ENCODE measurements at places on chromosomes 3 and 15.

- DNase-seq: no peak
Measured at GRCh38 chr15:45535486-45536042, 13.0 kb upstream of the SLC30A4 start.

GRCh38 chr3:32102289-32102688 is 4.1 kb upstream of the GPD1L start:
- no peak for DNase-seq

DNA sequence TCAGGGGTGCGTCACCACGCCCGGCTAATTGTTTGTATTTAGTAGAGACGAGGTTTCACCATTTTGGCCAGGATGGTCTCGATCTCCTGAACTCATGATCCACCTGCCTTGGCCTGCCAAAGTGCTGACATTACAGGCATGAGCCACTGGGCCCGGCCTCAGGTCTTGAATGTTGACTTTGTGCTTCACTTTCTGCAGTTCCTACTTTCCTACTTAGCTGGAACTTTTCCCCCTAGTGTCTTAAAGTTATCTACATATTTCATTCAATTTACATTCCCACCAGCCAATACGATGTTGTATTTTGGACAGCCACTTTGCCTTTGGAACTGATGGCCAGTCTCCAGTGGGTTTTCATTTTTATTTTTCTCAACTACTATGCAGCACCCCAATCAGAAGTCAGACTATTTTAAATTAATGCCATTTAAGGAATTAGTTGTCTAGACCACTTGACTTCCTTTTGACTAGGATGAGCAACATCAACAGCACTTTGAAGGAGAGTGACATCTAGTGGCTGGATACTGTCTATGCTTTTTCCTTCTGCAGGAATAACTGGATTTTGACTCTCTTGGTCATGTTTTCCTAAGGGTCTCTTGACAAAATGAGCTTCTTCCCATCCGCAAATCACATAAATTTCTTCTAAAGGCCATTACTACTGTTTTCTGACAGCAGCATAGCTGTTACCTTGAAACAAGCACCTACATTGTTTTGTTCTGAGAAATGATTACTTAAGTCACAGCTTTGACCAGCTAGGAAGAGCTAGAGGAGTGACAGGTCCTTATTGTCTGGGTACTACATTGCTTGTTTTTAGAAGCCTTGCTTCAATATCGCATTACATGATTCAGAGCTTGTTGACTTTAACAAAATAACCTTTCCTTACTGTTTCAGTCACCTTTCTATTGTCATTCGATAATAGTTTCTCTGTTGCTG is 140.2 kb downstream of the ITPR1 start:
- DNase-seq: peak; percentile 34

DNA sequence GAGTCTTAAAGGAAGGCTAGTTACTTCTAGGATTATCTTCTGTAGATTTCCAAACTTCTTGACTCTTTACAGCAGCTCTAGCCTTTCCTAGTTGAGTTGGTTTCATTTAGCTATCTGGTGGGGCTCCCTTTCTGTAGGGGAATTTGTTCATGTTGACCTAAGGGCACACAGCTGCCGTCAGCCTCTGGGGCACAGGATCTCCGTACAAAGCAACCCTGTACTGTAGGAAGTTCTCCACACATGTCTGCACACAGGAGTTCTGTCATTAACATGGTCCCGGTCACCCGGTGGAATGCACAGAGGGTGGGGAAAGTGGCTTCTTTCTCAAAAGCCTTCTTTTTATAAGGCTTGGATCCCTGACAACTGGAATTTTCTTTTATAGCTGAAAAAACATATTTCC is 88.7 kb upstream of the TNIK start:
- no peak for DNase-seq

DNA sequence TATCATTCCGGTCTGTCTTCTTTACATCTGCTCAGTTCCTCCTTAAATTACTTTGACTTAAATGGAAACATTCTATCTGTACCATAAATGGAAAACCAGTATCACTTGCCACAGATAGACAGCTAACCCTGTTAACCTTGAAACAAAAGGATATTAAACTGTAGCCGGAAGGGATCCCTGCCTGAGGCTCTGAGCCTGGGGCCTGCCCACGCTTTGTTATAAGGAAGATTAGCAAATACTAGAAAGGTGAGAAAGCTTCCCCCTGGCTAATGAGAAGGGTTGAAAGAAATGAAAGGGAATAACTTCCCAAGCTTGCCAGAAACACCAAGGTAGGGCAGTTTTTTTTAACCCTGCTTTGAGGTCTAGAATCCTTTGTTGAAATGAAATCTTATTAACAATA is 927.6 kb downstream of the FHIT start:
- no peak for DNase-seq

DNA sequence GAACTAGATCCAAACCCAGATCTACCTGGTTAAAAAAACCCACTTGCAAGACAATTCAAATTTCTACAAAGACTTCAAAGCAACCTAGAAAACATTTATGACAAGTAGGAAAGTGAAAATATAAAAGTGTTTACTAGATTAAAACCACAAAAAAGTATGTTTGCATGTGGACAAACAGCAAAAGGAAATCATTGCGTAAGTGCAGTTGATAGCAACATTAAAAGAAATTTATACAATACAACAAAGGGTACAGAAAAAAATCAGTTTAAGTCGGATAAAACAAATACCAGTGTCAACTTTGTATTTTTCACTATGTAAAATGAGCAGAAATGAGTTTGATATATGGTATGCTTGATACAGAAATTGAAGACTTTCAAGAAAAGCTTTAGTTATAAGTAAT is 2.6 kb downstream of the EIF5A2 start:
- DNase-seq: no peak

GRCh38 chr3:167811031-167811430 is 75.5 kb downstream of the SERPINI1 start:
- no peak for DNase-seq

- no peak for DNase-seq
Measured at GRCh38 chr15:44296625-44297524, 8.4 kb downstream of the GOLM2 start.

- DNase-seq: no peak
Measured at GRCh38 chr3:95442766-95443165, 1371.6 kb upstream of the EPHA6 start.

GRCh38 chr3:52451237-52452083 is 2.4 kb downstream of the TNNC1 start:
- DNase-seq: no peak

DNA sequence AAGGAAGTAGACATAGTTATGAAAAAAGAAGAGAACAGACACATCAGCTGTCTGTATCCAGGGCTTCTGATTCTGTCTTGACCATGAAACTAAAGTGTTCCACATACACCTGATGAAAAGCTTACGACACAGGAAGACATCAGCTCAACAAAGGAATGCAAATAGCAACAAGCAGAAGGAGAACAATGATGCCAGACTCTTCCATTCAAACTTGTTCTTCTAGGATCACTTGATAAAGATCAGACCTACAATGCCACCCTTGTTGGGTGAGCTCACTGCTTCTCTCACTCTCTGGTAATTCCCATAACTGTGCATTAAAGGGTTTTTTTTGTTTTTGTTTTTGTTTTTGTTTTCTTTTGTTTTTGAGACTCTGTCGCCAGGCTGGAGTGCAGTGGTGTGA is 49.7 kb downstream of the GATM start:
- no peak for DNase-seq

- no peak for DNase-seq
Measured at GRCh38 chr3:194840661-194841514, 155.2 kb downstream of the FAM43A start.

- DNase-seq: no peak
Measured at GRCh38 chr3:37963635-37964034, 27.0 kb upstream of the VILL start.

- DNase-seq: no peak
Measured at GRCh38 chr3:179278151-179278550, 27.2 kb upstream of the KCNMB3 start.

DNA sequence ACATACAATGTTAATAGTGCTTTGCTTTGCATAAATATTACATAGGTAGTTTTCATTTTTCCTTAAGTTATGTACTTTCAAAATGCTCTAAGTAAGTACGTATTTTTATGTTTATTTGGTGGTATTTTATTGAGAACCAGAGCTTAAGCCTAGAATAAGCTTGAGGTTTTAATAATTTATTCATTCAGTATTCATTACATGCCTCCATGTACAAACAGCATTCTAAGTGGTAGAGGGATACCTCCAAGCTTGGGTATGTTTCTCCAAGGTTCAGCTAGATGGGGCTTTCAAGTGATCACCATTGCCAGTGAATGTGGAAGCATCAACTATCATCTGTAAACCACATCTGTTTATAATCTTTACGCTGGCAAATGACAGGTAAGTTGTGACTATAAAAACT is 52.3 kb downstream of the PEAK1 start:
- DNase-seq: no peak

- no peak for DNase-seq
Measured at GRCh38 chr3:152638707-152639450, 196.1 kb upstream of the P2RY1 start.

- DNase-seq: no peak
Measured at GRCh38 chr15:59274126-59274970, 67.7 kb downstream of the LDHAL6B start.

GRCh38 chr15:31377030-31377429 is 50.4 kb downstream of the KLF13 start:
- DNase-seq: no peak

DNA sequence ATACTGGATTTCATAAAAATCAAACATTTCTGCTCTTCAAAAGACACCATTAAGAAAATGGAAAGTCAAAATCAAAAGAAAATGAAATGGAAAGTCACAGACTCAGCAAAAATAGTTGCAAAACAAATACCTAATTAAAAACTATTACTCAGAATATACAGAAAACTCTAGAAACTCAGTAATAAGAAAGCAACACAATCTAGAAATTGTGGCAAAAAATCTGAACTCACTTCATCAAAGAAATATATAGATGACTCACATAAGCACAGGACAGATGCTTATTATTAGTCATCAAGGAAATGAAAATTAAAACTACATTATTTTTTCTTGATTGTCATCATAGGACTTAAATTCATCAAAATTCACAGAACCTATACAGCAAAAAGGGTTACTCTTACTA is 430.0 kb downstream of the SHQ1 start:
- DNase-seq: no peak

DNA sequence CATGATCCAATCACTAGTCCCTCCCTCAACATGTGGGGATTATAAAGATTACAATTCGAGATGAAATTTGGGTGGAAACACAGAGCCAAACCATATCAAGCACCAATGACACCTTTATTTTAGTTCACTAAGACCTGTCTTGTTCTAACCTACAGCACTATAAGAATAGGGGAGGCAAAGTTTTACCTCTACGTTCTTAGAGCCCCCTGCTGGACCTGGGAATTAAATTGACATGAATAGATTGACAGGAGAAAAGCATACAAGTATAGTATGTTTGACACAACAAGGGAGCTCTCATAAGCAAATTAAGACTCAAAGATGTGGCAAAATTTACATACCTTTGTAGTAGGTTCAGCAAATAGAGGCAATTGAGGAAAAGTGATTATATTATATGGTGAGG is 974.4 kb upstream of the ALCAM start:
- no peak for DNase-seq

DNA sequence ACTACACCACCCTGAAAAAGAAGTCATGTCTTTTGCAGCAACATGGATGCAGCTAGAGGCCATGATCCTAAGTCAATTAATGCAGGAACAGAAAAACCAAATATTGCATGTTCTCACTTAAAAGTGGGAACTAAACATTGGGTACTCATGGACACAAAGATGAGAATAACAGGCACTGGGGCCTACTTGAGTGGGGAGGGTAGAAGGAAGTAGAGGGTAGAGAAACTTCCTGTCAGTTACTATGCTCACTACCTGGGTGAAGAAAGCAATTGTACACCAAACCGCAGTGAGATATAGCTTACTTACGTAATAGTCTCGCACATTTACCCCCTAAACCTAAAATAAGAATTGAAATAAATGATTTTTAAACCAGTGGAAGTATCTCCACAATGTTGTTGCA is 480.5 kb upstream of the ARRDC4 start:
- no peak for DNase-seq

DNA sequence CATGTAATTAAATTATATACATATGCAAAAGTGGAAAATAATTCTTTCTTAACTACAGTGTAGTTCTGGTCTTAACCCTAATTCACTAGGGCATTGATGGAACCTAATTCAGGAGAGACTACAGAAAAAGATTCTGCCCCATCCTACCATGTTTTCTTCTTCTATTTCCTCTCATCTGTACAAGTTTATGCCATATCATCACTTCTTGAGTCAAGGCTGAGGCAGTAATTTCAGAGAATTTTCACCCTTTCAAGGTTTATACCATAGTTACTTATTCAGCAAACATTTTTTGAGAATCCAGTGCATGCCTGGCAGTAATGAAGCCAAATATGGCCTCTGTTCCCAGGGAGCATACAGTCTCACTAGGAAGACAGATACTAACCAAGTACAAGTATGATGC is 33.4 kb downstream of the SHOX2 start:
- DNase-seq: no peak

GRCh38 chr3:58635371-58636285 is 30.9 kb downstream of the FAM3D start:
- DNase-seq: no peak

GRCh38 chr3:149726716-149727407 is 25.4 kb downstream of the COMMD2 start:
- DNase-seq: no peak

DNA sequence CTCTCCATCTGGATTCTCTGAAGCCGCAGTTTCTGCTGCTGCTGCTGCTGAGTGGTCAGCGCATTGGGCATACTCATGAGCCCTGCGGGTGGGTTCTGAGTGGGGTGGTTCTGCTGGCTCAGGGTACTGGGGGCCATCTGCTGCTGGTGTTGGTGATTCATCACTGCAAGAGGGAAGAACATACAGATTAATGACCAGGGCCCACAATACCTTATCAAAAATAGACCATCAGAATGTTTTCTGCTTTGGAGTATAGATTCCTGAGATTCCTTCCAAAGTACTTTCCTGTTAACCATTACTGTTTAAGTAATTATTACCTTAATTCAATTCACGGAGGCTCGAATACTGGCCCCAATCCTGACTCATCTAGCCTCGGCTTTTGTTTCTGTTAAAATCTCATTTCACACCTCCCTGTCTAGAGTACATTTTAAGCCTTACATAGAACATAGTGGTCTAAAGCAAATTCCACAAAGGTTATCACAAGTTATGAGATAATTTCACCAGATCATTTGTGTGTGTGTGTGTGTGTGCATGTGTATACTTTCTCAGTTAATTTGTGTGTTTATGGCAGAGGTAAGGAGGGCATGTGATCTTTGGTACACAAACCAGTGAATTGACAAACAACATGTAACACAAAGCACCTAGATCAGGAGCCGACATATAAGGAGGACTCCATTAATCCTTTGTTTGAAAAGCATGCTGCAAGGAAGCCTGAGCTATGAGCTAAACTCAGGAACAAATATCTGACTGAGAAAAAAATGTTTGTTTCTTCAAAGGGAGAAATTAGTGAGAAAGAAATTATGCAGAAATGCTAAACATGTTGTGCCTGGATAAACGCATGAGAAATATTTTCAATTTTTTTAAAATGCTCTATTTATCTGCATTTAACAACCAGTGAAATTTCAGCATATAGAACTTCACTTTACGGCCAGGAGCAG is 68.1 kb downstream of the TM4SF4 start:
- no peak for DNase-seq

- no peak for DNase-seq
Measured at GRCh38 chr15:81751256-81751655, 294.6 kb downstream of the MEX3B start.
